ENCODE measurements at places on chromosomes 13 and 19.

DNA sequence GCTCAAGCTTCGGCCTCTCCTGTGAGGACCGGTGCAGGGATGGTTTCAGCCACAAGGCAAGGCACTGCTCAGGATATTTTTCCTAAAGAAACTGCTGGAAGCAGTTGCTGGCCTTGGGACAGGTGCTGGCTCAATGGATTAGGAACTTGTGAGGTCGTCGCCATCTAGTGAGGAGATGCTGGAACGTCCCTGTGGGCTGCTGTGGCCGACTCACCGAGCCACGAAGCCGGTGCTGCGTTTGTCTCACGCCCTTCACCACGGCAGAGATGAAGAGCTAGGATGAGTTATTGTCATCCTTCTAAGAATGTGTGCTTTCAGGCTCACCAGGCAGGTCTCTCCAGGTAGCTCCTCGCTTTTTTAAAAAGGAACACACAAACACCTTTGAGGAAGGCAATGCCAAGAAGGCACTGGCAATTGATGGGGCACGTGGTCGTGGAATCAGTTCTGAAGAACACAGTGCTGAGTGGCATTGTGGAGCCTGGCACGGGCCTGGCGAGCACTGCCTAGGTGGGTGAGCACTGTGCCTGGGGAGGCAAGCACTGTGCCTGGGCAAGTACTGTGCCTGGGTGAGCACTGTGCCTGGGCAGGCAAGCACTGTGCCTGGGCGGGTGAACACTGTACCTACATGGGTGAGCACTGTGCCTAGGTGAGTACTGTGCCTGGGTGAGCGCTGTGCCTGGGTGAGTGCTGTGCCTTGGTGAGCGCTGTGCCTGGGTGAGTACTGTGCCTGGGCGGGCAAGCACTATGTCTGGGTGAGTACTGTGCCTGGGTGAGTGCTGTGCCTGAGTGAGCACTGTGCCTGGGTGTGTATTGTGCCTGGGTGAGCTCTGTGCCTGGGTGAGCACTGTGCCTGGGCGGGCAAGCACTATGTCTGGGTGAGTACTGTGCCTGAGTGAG lies 140.4 kb downstream of the TEX29 start:
- DNase-seq = no peak

DNA sequence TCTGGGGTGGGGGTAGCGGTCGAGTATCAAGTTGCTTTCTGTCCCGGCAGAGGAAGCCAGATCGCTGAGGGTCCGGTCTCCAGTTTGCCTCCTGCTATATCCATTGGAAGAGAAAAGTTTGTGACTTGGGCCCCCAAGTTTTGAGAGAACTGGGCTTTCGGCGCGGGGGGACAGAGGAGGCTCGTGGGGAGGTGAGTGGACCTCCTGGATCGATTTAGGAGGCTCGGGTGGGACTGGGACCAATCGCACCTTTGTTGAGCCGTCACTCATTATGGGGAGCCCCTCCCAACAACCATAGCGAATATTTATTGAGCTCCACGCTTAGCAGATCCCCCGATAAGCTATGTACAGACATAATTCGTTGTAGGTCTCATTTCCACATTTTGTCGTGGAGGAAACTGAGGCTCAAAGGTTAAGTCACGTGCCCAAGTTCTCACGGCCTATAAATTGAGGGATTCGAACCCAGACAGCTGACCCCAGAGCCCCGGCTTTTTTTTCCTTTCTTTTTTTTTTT lies 909 bp downstream of the RFXANK start:
- no peak for DNase-seq

- DNase-seq = no peak
These were observed 59.2 kb downstream of the MLLT1 start for GRCh38 chr19:6220385-6221191.

- peak; percentile 29 for DNase-seq
These were observed 15.3 kb downstream of the IZUMO2 start for GRCh38 chr19:50147462-50148423.

DNA sequence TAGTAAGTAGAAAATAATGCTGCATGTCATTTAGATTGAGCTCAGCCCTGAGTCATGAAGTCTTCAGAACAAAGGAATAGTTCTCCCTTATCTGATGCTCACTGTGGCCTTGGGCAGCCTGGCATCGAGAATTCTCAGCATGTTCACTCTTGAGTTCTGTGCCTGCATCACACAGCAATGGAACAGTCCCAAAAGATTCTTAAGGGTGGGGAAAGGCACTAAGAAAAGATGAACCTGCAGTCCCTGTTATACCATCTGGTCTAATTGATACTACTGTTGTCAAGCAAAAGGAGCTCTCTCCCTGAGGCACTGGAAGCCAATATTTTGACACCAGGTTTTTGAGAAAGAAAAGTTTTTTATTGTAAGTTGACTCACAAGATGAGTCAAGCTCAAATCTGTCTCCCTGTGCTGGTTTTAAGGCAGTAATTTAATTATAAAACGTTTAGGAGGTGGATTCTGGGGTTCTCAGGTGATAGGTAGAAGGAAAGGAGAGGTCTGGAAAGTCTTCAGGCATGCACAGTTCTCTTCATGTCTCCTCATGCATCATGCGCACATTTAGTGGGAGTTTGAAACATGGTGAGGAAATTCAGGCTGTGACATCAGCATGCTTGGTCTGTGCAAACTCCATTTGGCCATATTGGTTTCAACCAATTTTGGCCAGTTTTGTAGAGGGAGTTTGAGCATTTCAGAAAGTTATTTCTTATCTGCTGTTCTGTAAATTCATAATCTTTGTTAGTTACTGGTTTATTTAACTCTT lies 38.1 kb upstream of the ZNF766 start:
- no peak for DNase-seq

DNA sequence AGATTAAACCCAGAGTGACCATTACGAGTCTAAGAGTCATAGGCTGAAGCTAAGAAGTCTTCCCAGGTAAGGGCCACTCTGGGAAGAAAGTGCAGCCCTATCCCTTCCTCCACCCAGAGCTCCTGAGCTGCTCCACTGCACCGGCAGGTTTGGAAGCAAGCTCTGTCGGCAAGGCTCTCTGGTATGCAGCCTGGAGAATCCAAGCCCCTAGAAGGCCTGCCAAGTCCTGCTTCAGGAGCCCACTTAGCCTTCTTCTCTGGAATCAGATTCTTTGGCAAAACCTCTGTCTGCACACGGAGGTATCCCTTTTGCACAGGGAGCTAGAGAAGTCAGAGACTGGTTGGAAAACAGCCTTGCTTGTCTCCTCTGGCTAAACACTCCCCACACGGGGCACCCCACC lies 58.5 kb downstream of the CEBPG start:
- no peak for DNase-seq

GRCh38 chr19:6292006-6292405 lies 12.2 kb upstream of the MLLT1 start:
- no peak for DNase-seq

DNA sequence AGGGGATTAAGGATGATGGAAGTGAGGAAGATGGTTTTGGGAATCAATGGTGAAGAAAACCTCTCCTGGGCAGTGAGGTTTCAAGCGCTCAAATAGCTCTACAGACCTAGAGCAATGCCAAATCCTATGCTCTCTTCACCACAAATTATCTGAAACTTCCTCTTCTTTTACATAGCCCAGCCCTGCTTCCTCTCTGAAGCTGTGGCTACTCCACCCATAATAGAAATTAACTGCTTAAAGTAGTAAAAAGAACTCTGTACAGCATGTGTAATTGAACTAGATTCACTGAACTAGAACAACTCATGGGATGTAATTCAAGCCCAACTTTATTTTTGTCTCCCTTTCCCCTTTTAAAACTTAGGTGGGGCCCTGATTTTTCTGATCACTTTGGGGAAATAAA lies 20.4 kb upstream of the IFT88 start:
- DNase-seq = no peak

GRCh38 chr13:25768838-25769237 lies 283.0 kb downstream of the SHISA2 start:
- DNase-seq = no peak

GRCh38 chr13:45086484-45086883 lies 33.8 kb upstream of the GTF2F2 start:
- DNase-seq = no peak

DNA sequence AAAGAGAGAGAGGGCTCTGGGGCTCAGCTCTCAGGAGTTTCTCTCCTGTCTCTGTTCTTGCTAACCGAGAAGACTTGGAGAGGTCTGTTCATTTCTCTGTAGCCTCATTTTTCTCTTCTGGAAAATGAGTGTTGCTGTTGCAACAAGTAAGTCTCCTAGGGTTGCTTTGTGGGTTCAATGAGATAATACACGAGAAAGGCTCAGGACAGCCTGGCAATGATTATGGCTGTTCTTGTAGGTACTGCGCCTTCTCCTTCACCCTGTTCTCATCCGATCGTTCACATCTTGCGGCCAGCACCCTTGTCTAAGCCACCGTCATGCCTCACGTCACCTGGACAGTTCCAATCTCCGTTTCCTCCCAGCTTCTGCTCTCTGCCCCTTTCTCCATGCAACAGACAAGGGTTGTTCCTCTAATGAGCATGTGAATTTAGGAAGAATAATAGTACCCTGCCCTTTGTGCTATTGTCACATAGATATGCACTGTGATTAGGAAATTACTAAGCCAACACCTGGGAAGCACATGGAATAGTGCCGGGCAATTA lies 4.2 kb downstream of the C5AR1 start:
- DNase-seq = no peak

DNA sequence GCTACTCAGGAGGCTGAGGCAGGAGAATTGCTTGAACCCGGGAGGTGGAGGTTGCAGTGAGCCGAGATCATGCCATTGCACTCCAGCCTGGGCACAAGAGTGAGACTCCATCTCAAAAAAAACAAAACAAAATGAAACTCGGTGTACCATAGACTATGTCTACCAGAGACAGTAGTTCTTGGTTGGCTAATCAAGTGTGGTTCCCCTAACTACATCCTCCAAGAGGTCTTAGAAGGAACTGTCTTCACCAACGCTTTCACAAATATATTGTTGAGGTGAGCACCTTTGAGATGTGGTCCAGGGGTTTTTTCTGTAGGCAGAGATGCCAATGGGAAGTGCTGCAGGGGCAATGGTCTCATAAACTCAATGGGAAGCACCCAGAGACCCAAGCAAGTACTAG lies 48.0 kb downstream of the RFC3 start:
- DNase-seq = no peak

- no peak for DNase-seq
These were observed 85.2 kb downstream of the EDNRB start for GRCh38 chr13:77833331-77833863.

- DNase-seq = no peak
These were observed 21.5 kb downstream of the CRTC1 start for GRCh38 chr19:18704971-18705370.

- DNase-seq = no peak
These were observed 5.2 kb downstream of the AKT2 start for GRCh38 chr19:40279761-40280607.

DNA sequence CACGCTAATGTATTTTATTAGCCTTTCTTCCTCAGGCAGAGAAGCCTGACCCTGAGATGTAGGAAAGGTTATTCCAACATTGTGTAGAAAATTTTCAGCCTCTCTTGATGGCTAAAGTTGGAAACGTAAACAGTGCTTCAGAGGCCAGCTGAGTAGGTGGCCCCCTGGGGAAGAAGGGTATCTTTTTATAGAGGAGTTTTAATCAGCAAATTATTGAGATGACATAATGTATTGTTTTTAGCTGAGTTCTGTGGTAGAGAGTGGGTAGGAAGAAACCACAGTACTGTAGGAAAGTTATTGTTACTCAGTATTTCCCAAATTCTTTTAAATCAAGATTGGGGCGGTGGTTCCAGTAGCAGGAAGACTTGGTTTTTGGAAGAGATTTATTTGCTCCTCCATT lies 268.8 kb downstream of the DLEU7 start:
- no peak for DNase-seq

DNA sequence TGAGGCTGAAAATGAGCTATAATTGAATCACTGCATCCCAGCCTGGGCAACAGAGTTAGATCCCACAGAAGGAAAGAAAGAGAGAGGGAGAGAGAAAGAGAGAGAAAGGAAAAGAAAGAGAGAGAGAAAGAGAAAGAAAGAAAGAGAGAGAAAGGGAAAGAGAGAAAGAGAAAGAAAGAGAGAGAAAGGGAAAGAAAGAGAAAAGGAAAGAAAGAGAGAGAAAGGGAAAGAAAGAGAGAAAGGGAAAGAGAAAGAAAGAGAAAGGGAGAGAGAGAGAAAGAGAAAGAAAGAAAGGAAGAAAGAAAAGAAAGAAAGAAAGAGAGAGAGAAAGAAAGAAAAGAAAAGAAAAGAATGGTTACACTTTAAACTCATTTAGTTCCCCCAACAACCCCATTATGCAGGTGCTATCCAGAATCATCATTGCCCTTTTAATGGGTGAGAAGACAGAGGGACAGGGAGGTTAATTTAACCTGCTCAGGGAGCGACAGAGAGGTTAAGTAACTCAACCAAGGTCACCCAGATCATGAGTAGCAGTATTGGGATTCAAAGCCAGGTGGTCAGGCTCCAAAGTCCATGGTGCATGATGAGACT lies 10.2 kb upstream of the DPP9 start:
- no peak for DNase-seq

DNA sequence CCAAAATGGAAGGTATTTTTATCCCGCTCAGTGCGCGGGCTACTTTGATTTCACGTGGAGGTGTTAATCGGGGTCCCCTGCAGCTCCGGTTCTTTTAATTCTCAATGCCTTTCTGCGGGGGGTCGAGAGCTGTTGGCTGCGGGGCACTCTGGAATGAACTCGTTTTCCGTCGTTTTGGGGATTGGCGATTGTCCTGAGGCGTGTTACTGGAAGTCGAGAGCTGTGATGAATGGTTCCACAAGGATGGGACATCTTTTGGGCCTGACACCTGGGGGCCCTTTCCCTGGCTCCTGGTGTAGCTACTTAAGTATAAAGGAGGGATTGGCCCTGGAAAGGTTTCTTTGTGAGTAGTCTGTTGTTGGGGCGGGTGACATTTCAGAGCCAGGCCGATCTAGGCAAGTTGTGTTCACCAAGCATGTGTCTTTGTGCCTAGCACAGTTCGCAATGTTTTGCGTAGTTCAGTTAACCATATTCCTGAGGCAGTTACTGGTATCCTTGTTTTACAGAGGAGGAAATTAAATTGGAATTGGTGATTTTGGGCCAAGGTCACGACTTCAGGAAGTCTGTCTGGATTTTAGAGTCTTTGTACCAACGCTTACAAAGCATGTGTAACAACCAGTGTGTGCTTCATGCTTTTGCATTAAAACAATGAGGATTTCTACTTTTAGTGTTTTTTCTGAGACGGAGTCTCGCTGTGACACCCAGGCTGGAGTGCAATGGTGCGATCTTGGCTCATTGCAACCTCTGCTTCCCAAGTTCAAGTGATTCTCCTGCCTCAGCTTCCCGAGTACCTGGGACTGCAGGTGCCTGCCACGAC lies 846 bp downstream of the RPL13A start:
- no peak for DNase-seq

- DNase-seq = no peak
These were observed 12.7 kb downstream of the CEACAM21 start for GRCh38 chr19:41588497-41589209.

DNA sequence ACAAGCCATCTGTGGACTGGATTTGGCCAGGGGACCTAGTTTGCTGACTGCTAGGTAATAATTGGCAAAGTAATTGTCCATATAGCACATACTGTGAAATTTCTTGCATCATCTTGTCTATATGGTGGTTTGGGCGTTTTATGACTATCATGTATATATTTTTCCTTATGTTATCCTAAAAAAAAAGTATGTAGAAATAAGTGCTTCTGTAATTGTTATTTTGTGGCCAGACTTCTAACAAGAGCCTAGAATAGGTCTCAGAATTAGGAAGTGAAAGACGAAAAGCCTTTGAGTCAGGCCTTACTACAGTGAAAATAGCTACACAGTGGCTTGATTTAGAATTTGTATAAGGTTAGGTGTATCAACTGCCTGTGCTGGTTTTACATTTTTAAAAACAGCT lies 4.2 kb downstream of the FNDC3A start:
- DNase-seq = no peak

Measured in activated T-helper 1 cell treated with anti-CD3 and anti-CD28 coated beads, Interleukin-2, amount 50 U/mL, for 16 hours (primary cell).